ENCODE measurements at places on chromosomes 7 and 10. TPM values are rescaled to one million over a fixed set of nuclear protein-coding genes. Genes with fewer than 3 reads are reported as not detected.

The AKR1C8 gene
- total RNA-seq, result not detected

The MACC1 gene
- not detected for total RNA-seq

The RUFY2 gene
- 12.2 TPM for total RNA-seq

The MRPS17 gene
- total RNA-seq, result 16.2 TPM

The C10orf95 gene
- total RNA-seq, result not detected
